ENCODE measurements at places on chromosomes 7 and 10. TPM values are rescaled to one million over a fixed set of nuclear protein-coding genes. Genes with fewer than 3 reads are reported as not detected.

IFIT1 gene
- total RNA-seq = 7.5 TPM

RALA gene
- 15.8 TPM for total RNA-seq

GHRHR gene
- not detected for total RNA-seq

LIPN gene
- total RNA-seq = not detected

MRC1 gene
- not detected for total RNA-seq

ZNF485 gene
- 3.1 TPM for total RNA-seq

CLDN12 gene
- total RNA-seq = 46.4 TPM

CACNB2 gene
- total RNA-seq = 0.36 TPM

CNPY1 gene
- total RNA-seq = not detected

GNAI1 gene
- 44.2 TPM for total RNA-seq
